Stimulated activated memory B cell treated with anti-CD40 and anti-IgM and Interleukin-4, amounts not matched to agents 10 μg/mL and 1 μg/mL and 100 μg/mL, for 72 hours (primary cell): ENCODE measurements at places on chromosomes 11 and 22.

GRCh38 chr22:36673821-36674220 is 29.7 kb downstream of the CACNG2 start:
- no peak for ATAC-seq

- no peak for ATAC-seq
These were observed 2.2 kb downstream of the RNF185 start for GRCh38 chr22:31162015-31162765.

GRCh38 chr11:16080688-16081381 is 275.5 kb downstream of the SOX6 start:
- no peak for ATAC-seq

- no peak for ATAC-seq
These were observed 3.3 kb downstream of the IL18BP start for GRCh38 chr11:72001834-72002591.

GRCh38 chr22:47465809-47466208 is 703.4 kb downstream of the TBC1D22A start:
- no peak for ATAC-seq

DNA sequence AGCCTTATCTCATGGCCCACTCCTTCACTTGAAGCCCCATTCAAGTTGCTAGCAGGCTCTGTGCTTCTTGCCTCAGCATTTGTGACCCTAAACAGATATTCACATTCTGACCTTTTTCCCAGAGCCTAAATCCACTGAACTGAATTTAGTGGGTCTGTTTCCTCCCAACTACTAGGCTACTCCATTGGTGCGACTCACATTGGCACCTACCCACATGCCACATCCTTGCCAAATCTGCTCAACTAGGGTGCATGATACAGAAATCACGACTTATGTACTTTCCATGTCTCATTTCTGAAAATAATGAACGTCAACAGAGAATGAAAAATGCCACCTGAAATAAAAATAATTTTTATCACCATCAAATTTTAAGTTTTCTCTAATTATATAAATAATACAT is 8.4 kb upstream of the MMP12 start:
- ATAC-seq, result peak; percentile 22
